ENCODE measurements at places on chromosomes 6 and 20.

DNA sequence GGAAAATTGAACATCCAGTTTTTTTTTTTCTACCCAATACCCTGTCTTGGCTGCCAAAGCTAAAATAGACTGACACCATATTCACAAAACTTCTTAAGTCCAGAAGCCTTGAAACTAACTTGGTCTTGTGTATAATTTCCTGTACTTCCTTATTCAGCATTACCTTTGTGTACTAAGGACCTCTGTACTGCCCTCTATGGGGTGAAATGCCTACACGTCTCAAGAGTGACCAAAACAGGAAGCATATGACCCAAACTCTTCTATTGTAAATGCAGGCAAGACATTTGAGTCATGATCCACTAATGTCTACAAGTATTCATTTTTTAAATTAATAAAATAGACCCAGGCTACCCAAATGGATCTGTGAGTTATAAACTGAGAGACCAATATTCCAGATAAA lies 50.4 kb downstream of the HMGCLL1 start:
- no peak for DNase-seq

DNA sequence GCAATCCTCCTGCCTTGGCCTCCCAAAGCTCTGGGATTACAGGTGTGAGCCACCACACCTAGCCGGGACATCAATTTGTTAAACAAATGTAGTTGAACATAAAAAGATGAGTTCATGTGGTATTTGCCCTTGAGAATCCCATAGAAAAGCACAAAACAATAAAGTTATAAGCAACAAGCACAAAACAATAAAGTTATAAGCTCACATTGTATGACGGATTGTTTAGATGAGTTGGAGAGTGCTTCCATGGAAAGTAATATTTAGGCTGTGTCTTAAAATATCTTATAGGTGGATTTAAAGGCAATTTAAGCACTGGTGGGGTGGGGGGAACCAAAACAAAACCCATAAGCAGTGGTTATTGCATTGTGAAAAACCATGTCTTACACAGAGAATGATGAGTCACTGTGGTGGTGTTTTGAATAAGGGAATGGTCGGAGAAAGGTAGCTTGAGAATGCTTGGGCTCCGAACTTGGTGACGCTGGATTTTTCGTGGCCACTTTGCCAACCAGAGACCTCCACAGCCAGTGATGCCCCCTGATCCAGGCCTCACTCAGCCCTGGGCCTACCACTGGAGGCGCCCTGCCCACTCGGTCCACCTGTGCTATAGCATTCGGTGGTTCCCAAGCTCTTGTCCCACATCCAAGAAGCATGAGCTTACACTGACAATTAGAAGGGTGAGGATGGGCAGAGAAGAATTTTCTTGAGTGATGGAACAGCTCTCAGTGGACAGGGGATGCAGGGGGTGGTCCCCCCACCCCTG lies 256.0 kb downstream of the CDKAL1 start:
- no peak for DNase-seq

DNA sequence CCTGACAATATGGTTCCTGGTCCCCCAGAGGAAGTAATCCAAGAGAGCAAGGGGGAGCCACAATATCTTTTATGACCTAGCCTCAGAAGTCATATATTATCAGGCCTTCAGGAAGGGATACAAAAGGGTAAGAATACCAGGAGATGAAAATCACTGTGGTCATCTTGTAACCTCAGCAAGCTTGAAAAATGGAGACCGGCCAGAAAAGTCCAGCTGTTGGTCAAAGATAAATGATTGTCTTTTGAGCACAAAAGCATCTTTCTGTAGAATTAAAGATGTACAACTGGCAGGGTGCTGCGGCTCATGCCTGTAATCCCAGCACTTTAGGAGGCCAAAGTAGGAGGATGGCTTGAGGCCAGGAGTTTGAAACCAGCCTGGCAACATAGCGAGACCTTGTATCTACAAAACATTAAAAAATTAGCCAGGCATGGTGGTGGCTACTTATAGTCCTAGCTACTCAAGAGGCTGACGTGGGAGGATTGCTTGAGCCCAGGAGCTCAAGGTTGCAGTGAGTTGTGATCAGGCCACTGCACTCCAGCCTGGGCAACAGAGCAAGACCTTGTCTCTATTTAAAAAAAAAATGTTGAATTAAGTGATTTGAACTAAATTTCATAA lies 118.0 kb upstream of the MARCKS start:
- DNase-seq, result no peak

- DNase-seq, result no peak
These were observed 21.1 kb downstream of the PDRG1 start for GRCh38 chr20:31930779-31931178.

DNA sequence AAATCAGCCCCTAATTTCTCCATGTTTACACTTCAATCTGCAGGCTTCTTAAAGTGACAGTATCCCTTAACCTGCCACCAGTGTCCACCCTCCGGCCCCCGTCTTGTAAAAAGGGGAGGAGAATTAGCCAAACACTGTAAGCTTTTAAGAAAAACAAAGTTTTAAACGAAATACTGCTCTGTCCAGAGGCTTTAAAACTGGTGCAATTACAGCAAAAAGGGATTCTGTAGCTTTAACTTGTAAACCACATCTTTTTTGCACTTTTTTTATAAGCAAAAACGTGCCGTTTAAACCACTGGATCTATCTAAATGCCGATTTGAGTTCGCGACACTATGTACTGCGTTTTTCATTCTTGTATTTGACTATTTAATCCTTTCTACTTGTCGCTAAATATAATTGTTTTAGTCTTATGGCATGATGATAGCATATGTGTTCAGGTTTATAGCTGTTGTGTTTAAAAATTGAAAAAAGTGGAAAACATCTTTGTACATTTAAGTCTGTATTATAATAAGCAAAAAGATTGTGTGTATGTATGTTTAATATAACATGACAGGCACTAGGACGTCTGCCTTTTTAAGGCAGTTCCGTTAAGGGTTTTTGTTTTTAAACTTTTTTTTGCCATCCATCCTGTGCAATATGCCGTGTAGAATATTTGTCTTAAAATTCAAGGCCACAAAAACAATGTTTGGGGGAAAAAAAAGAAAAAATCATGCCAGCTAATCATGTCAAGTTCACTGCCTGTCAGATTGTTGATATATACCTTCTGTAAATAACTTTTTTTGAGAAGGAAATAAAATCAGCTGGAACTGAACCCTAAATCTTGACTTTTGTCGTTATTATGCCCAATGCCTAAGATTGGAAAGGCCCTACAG lies 4.5 kb downstream of the SOX4 start:
- DNase-seq, result no peak

DNA sequence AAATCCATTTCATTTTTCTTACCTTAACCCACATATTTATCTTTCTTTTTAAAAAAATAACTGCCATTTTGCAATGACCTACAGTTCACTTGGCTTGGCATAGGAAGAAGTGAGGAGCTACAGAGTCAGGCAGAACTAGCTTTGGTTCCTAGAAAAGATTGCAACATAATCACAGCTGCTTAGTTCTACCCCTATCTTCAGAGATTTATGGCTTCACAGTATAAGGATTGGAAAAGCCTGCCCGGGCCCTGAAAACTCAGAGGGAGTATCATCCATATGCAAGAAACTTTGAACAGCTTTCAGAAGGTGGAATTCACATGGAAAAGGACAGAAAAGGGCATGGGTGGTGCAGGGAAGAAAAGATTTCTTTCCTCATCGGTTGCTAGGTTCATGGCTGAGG lies 774.3 kb upstream of the CHD6 start:
- DNase-seq, result no peak

- no peak for DNase-seq
These were observed 28.8 kb downstream of the DCDC2 start for GRCh38 chr6:24329022-24329421.

- DNase-seq, result no peak
These were observed 39.0 kb downstream of the SYTL3 start for GRCh38 chr6:158688860-158689259.

DNA sequence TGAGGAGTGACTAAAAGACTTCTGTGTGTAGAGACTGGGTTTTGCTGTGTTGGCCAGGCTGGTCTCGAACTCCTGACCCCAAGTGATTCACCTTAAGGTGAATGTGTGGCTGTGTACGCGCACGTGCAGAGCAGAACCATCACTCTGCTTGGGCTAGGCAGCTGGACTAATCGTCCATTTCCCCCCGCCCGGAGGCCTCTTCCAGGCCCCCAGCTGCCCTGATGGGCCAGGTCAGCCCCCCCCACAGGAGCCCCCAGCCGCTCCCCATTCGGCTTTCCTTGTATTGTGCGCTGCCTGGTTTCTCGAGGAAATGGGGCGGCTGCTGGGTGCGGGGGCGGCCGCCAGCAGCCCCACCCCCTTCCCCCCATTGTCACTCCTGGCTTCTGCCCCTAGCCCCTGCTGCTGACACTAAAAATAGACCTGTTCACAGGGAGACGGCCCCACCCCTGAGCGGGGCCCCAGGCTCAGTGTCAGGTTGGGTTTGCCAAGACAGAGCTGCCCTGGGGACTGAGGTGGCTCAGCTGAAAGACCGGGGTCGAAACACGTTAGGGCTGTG lies 24.6 kb upstream of the CSNK2A1 start:
- DNase-seq, result no peak

DNA sequence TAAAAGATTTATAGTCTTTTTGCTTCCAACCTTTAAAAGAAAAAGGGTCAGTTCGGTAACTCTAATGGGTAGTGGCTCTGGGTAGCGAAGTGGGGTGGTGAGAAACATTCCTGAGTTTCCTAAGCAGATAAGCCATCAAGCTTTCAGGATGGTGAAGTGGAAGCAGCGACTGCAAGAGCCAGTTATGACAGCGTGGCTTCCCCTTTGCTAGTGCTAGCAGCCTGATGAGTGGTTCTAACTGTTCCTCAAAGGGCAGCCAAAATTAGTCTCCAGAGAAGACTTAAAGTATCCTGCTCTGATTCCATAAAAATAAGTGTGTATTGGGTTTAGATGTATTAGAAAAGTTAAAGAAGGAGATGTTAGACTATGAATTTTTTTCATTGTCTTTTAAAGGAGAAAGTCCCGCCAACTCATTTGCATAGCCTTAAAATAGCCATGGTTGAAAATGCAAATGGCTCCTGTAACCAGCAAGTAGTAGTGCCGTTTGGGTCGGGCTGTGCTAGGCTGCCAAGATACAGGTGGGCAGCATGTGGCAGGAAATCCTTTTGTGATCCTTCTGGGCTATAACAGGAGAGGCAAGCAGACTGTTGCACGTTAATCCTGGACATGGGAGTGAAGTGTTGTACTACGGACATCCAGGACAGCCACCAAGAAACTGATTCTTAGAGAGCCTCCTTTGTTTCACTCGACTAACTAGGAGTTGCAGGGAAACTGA lies 18.0 kb downstream of the ELOVL2 start:
- DNase-seq, result no peak

- no peak for DNase-seq
These were observed 70.1 kb upstream of the RPS6KA2 start for GRCh38 chr6:166697113-166697512.

GRCh38 chr6:69647726-69648125 lies 149.1 kb downstream of the LMBRD1 start:
- DNase-seq, result no peak

- no peak for DNase-seq
These were observed 2.4 kb downstream of the GMPR start for GRCh38 chr6:16240589-16241320.

DNA sequence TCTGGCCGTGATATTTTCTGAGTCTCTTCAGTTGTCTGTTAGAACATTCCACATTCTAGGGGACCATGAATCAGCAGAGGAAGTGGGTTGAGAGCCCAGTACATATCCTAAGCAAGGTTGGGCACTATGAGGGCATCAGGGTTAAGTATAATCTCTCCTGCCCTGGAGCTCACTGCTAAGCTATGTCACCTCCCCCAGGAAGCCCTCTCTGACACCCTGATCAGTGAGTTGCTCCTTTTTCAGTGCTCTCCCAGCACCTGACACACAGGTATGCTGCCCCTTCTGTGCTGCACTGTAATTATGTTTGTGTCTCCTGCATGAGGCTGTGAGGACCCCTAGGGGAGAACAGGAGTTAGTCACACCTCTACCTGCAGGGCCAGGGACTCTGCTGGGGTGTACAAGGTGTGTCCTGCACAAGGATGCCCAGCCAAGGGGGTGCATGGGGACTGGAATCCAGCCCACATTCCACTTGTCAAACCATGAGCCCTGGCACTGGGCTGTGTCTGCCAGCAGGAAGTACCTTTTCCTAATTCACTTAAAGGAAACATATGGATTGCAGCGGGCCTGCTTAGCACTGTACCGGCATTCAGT lies 3.9 kb downstream of the RAB44 start:
- DNase-seq, result no peak

DNA sequence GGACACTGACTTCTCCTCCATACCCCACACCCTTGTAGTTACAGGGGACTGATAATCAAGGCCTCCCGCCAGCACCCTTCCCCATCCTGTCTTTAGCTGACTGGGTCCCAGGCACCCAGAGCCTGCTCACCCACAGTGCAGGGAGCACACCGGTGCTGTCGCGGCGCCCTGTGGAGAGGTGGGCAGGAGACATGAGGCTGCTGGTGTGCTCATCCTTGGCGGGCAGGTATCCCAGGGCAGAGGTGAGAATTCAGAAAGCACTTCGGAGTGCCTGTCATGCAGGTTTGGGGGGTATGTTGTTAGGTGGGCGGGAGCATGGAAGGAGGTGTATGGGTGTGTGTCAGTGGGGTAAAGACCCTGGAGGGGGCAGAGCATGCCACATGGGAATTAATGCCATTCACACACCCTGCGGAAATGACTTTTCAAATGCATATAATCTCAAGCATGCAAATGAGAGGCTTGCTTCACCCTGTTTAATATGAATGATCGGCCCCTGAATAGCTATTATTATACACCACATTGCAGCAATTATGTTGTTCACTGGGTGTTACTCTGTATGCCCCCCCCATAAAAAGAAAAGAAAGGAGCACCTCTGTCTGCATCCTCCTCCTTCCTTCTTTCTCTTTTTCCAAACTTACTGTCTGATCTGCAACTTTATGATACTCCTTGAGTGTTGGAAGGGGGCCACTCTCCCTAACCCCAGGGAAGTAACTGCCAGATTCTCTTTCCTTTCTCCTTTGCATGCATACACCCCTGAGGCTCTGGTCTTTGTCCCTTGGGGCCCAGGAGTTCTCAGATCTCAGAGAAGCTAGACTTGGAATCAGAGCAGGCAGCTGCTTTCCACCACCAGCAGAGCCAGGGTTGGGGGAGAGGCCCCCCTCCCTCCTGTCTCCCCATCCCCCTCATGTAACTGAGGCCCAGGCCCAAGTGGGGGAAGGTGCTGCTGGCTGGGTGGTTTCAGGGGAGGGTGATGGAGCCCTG lies 16.0 kb downstream of the FOXP4 start:
- no peak for DNase-seq

GRCh38 chr6:55666037-55666436 lies 87.0 kb upstream of the HMGCLL1 start:
- DNase-seq, result no peak

Data from stimulated activated CD4-positive, alpha-beta T cell treated with anti-CD3 and anti-CD28 coated beads, Interleukin-4, amount 100 ng/mL, for 24 hours (primary cell).